ENCODE measurements at places on chromosomes 7 and 10.
A peak's percentile ranks its signal among the peaks of the same experiment; 100 is the strongest.

GRCh38 chr10:112282086-112282485 lies 1.1 kb upstream of the TECTB start:
- DNase-seq, result no peak

- no peak for DNase-seq
Measured at GRCh38 chr10:31774299-31774900, 154.2 kb downstream of the ARHGAP12 start.

DNA sequence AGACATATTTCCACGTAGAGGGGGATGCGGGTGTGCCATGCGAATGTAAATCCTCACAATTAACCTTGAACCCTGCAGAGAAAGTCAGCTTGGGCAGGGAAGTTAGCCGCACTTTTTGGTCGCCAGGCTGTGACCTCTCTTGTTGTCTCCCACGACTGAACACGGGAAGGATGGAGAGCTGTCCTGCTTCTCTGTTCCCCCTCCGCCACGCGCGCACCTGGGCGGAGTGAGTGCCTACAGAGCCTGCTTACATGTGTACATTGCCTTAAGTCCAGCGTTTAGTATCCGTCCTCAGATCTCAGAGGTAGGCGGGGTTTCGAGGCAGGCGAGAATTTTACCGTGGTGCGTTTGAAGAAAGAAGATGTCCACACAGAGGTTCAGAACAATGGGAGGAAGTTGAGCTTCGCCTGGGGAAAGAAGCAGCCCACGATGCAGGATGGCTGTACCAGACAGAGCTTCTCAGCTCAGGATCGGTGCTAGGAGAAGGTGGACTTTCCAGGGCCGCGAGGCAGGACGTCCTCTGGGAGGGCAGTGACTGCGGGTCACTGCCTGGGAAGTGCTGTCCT lies 482 bp upstream of the ERCC6 start:
- peak; percentile 58 for DNase-seq

DNA sequence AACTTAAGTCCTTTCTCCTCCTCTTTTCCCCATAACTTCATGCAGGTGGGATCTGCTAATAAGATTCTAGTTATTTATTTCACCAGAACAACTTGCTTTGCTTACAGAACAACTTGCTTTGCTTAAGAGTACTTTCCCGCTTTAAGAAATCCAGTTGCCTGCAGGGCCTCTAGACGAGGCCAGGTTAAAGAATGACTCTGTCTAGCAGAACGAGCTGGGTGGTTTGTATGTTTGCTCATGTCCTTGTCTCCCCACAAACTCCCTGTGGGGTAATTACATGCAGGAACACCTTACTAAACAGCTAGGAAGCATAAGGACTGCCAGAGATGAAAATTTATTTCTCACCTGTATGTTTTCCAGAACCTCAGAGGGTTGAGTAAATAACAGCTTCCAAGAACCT lies 8.8 kb upstream of the FZD8 start:
- no peak for DNase-seq

- no peak for DNase-seq
Measured at GRCh38 chr10:78531088-78531487, 497.4 kb downstream of the RPS24 start.

DNA sequence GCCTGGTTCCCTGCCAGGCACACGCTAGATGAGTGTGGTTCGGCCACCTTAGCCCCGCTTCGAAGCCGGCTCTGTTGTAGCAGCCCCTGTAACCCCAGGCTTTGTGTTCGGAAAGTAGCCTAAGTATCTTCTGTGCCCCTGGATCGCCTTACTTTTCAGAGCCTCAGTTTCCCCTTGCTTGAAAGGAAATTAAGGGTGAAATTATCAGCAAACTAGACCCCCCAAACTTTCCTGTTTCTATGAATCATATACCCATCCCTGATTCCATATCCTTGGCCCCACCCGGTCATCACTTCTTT lies 312 bp downstream of the PDCD11 start:
- DNase-seq, result no peak

DNA sequence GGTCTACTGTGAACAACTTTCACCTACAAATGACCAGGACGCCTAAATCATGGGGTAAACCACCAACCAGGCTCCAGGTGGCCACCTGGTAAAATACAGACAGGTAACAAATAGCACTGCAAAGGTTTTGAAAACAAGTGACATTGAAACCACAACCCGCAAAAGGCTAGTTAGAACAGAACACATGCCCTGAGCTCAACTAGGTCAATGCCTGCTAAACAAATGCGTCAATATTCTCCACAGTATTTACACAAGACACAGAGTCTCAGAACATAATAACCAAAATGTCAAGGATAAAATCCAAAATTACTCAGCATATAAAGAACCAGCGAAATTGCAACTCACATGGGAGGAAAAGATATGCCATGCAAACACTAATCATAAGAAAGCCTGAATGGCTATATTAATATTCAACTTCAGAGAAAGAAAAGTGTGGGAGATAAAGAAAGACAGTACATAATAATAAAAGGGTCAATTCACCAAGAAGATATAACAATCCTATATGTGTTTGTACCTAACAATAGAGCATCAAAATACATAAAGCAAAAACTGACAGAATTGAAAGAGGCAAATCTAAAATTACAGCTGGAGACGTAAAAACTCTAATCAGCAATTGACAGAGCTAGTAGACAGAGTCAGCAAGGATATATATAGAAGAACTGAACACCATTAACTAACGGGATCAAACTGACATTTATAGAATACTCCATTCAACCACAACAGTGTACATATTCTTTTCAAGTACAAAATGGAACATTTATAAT lies 47.6 kb downstream of the SMURF1 start:
- DNase-seq, result no peak

DNA sequence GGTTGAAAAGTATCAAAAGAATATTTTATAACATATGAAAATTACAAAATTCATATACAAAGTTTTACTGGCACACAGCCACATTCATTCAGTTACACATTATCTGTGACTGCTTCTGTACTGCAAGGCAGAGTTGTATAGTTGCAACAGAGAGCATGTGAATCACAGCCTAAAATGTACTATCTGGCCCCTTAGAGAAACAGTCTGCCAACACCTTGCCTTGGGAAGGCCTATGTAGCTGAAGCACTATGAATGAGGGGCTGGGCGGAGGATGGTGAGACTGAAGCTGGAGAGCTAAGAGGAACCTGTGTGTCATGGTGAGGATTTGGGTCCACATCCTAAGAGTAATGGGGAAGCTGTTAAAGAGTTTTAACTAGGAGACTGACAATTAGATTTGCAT lies 35.7 kb downstream of the PDZD8 start:
- no peak for DNase-seq

DNA sequence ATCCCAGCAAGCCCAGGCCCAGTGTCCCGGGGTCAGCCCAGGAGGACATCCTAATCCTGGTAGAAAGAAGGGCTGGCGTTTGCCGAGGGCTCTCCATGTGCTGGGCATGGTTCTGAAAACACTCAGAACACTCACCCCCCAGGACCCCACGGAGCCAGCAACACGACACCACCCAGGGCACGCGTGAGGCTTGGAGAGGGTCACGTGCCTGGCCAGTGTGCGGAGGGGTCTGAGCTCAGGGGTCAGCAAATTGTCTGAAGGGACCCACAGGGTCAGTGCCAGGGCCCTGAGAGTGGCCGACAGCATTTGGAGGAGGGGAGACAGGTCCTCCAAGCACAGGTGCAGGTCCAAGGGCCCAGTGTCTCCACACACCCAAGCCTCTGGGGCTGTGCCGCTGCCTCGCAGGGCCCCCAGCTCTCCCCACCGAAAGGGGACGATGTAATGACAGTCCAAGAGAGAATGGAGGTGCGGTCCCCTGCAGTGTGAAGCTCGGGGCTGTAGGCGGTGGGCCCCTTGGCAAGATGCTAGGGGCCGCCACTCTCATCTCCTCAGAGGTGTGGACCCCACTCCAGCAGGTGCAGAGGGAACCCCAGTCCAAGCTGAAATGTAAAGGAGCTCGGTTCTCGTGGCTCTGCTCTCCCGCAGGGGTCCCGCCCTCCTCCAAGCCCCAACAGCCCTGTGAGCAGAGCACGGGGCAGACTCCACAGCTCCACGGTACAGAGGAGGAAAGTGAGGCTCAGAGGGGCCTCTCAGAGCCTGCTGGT lies 7.8 kb downstream of the FOXL3 start:
- no peak for DNase-seq

DNA sequence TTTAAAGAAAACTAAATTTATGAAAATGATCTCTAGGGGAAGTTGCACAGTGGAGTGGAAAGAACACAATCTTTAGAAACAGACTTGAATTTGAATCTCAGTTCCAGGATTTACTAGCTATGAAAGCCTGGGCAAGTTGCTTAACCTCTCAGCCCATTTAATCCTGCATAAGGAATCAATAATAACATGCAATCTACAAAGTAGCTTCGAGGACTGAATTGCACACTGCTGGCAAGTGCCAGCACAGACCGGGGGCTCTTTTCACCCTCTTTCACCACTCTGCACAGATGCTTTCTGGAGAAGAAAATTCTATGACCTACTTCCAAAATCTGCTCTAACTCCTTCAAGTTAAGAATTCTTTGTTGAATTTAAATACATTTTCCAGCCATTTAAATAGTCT lies 63.4 kb upstream of the ANK3 start:
- no peak for DNase-seq

DNA sequence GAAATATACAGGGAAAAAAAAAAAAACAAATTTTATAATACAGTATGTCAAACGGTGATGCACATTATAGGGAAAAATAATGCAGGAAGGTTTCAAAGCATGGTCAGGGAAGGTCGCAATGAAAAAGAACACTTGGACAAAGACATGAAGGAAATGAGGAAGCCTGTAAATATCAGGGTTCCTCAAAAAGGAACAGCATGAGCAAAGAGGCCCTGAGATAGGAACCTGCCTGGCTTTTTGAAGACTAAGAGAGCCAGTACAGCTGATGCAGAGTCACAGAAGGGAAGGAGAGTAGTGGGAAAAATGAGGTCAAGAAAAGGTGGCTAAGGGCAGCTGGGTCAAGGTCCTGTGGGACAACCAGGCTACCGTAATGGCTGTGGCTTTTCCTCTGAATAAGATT lies 1.9 kb downstream of the VPS41 start:
- DNase-seq, result no peak

GRCh38 chr7:144057954-144058353 lies 9.2 kb downstream of the OR2A5 start:
- DNase-seq, result no peak

DNA sequence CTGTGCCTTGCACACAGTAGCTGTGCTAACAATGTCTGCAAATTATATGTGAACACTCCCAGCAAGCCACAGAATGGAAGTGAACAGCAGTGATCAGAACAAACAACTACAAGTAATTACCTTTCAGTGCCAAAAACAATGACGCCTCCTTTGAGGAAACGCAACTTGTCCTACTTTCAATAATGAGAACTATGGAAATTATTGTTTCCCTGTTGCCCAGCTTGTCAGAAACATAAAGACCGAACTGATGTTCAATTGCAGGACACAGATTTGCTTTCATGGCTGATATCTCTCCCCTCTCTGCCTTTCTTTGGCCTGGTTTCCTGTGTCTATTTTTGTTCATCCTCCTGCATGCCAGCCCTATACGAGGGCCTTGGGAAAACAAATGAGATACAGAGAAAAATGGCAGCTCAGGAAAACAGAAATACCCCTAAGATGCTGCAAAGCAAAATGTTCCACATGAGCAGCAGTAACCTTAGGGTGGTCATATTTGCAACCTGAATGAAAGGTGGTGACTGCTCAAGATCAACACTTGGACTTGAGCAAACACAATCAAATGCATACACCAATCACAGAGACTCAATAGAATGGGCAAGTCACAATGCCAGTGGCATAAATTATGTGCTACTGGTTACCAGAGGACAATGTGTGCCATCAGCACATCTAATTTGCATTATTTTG lies 26.8 kb downstream of the COBL start:
- DNase-seq, result no peak

- no peak for DNase-seq
Measured at GRCh38 chr10:114332301-114333192, 71.8 kb downstream of the AFAP1L2 start.

GRCh38 chr7:71633551-71634008 lies 501.6 kb downstream of the GALNT17 start:
- DNase-seq, result no peak

GRCh38 chr7:45390731-45391130 lies 183.4 kb upstream of the ADCY1 start:
- DNase-seq, result no peak

DNA sequence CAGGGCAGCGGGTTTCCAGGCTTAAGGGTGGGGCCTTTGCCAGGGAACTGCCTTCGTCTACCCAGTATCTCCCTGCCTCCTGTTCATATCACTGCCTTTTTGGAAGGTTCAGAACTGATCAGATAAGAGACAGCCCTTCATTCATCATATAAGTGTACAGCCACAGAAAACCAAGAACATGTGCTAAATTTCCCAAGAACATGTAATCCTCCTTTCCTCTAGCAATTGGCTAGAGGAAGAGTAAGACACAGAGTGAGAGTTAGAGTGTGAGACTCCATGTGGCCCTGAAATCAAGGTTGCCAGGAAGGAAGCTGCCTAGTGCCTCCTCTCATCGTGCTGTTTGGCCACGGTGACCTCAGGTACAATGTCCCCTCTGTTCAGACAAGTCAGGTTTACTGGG lies 770.9 kb downstream of the TNS3 start:
- DNase-seq, result no peak

GRCh38 chr10:114779803-114780576 lies 41.6 kb upstream of the FHIP2A start:
- peak; percentile 39 for DNase-seq

- DNase-seq, result no peak
Measured at GRCh38 chr7:85737426-85737825, 550.6 kb upstream of the SEMA3D start.

- DNase-seq, result no peak
Measured at GRCh38 chr10:111023060-111023459, 53.8 kb upstream of the ADRA2A start.

- DNase-seq, result no peak
Measured at GRCh38 chr7:4831723-4832495, 29.9 kb downstream of the PAPOLB start.

- no peak for DNase-seq
Measured at GRCh38 chr7:94843553-94843952, 63.8 kb upstream of the PPP1R9A start.

- DNase-seq, result peak; percentile 67
Measured at GRCh38 chr7:25944777-25945515, 207.1 kb upstream of the NFE2L3 start.

- no peak for DNase-seq
Measured at GRCh38 chr7:142401951-142402350, 144.1 kb upstream of the PRSS58 start.

DNA sequence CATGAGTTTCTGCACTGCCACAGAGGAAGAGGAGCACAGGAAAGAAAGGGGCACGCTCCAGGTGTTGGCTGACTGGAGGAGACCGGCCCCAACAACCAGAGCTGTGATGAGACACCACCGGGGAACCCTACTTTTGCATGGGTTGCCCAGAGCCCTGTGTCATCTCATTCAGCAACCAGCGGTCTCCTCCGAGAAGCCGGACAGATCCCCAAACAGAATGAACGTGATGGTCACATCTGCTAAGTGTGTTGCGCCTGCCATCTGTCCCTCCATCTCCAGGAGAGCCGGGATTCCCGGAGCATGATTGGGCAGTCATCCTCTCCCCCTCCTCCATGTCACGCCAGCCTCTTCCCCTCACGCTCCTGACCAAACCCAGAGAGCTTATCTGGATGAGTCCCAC lies 22.9 kb downstream of the PARP12 start:
- no peak for DNase-seq
